ENCODE measurements at places on chromosomes 13 and 19.
A peak's percentile ranks its signal among the peaks of the same experiment; 100 is the strongest.

GRCh38 chr13:95571941-95572340, 19.4 kb downstream of the CLDN10 start:
- no peak for DNase-seq

DNA sequence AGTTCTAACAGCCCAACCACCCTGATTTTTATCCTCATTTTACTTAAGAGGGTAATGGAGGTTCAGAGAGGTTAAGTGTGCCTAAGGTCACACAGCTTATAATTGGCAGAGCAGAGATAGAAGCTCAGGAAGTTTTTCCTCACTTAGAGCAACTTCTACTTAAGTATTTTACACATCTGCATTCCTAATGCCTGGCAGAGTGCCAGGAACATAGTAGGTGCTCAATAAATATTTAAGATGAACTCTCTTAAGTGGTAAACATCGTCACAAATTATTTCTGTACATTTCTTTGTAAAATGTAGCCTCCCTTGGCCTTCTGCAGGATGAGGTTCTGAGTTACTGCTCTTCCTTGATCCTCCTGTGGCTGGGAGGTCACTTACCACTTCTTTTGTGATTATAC, 14.7 kb downstream of the FARP1 start:
- DNase-seq: no peak

DNA sequence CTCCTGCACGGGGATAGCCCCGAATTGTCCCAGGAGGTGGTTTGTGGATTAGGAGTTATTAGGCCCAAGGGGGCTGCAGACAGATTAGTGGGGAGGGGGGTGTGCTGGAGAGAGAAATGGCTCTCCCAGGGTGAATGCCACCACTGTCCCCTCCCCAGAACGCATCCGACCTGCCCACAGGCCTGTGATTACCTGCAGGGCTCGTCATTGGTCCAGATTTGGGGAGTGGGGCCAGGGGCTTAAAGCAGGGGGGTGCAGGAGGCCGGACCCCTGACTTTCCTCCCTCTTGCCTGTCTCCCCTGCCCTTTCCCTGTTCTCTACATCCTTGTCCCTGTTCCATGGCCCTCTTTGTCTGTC, 1.2 kb downstream of the NRTN start:
- no peak for DNase-seq

DNA sequence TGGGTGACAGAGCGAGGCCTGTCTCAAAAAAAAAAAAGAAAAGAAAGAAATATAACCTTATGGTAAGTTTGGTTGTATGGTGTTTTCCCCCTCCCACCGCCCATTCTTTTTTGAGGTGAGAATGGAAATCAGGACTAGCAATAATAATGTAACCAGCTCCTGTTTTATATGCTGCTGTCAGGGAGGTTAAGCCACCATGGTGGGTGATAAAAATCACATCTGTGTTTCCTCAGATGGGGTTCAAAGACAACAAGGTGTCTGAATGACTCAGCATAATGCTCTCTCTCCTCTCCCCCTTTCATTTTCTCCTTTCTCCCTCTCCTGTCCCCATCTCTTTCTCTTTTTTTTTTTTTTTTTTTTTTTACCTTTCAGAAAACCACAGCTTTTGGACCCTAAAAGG, 28.3 kb upstream of the GARRE1 start:
- DNase-seq: no peak

DNA sequence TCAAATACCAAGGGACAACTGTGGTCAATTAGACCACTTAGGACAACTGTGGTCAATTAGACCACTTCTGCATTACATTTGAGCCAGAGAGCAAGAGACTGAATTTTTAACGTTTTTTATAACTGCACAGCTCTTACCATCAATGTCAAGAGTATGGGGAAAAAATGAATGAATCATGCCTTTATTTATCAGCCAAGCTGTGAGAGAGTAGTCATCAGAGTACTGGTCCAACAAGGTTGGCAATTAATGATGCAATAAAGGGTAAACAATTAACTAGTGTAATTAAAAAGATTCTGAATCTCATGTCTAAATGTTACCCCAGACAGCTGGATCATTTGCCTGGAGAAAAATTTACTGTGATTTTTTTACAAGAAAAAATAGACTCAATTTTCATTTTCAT, 381.1 kb downstream of the LIG4 start:
- no peak for DNase-seq

GRCh38 chr19:3770136-3770999, 1.7 kb downstream of the RAX2 start:
- DNase-seq: no peak

DNA sequence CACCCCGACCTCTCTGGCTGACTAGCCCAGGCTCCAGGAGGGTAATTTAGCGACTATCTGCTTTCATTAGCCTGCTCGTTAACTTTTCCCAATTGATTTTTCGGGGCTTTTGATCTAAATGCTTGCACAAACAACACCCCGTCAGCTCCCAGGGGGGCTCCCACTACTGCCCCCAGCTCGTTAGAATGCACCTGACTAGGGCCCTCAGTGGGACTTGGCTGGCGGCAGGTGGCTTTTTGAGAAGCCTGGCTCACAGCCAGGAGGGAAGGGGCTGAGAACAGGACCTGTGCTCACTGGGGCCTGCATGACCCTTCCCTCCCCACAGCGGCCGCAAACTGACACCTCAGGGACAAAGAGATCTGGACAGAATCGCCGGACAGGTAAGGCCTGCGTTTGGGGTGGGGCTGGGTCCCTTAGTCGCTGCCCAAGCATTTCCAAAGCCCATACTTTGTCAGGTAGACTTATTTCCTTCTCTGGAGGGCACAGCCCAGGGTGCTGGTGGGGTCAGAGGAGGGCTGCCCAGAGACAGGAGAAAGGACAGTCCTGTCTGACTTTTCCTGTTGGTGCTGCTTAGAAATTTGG, 7.6 kb upstream of the CD79A start:
- DNase-seq: no peak

- no peak for DNase-seq
Measured at GRCh38 chr19:23118400-23118799, 1.6 kb downstream of the ZNF730 start.

GRCh38 chr13:75760131-75761021, 124.2 kb downstream of the LMO7 start:
- no peak for DNase-seq

- DNase-seq: no peak
Measured at GRCh38 chr19:31085125-31085524, 264.1 kb downstream of the TSHZ3 start.

DNA sequence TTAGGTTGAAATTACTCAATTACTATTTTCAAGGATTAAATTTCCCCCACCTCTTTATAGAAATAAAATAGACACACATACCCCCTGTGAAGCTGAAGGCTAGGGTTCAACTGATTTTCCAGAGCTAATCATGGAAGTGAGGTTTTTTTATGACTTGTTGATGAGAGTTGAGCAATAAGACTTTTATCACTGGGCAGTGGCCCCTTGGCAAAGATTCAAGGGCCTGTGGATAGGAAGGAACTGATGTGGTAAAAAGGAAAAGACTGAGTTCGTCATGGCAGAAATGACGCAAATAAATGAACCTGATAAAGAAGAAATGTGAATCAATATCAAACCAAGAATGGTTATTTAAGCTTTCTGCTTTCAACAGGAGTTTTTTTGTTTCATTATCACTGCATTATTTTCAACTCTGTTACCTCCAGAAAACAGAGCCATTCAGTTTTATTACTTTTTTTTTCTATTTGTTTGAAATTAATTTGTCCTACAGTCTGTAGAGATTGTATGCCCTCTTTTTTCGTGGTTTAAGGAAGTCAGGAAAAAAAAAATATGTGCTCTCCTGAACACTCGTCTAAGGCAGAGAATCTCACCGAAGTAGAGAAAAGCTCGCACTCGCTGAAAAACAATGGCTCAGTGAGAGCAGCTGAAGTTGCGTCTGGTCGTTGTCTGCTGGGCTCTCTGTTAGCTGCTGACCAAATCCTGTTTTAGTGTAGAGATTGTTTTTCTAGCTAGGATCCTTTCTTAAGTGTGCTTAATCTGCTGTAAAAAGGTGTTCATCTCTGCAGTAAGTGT, 38.9 kb downstream of the STOML3 start:
- no peak for DNase-seq

- no peak for DNase-seq
Measured at GRCh38 chr19:18090545-18091216, 3.9 kb upstream of the IL12RB1 start.

DNA sequence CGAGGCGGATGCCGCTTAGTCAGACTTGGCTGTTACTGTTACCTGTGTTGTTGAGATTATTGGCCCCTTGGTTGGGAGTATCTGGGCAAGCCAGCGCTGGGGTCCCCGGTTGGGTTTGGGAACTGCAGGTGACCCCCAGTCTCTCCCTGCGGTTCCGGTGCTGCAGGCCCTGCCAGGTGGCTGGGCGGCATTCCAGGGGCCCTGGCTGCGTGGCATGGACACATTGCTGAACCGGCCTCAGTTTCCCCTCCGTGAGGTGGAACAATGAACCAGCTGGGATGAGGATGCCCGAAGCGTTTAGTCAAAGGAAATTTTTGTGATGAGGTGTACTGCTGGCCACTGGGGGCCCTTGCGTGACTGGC, 538 bp downstream of the B3GNT3 start:
- DNase-seq: no peak

DNA sequence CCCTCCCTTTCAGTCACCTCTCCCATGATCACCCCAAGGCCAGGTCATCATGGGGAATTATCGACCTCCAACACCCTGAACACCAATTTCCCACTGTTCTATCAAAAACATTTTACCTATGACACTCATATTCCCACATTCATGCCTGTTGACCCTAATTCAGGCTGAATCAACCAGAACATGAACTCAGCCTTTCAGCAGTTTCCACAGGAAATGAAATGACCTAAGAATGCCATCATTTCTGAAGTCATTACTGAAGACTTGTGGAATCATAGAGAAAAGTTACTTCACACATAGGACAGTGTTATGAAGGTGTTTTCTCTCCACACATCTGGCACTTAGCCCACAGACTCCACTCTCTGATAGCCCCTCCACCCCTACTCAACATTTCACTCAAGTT, 29.9 kb upstream of the FAM124A start:
- no peak for DNase-seq

GRCh38 chr19:38812009-38812840, 520 bp downstream of the LGALS4 start:
- DNase-seq: no peak

GRCh38 chr13:71877256-71877653, 10.3 kb upstream of the DACH1 start:
- DNase-seq: no peak

GRCh38 chr13:80359414-80359777, 18.5 kb upstream of the SPRY2 start:
- no peak for DNase-seq

DNA sequence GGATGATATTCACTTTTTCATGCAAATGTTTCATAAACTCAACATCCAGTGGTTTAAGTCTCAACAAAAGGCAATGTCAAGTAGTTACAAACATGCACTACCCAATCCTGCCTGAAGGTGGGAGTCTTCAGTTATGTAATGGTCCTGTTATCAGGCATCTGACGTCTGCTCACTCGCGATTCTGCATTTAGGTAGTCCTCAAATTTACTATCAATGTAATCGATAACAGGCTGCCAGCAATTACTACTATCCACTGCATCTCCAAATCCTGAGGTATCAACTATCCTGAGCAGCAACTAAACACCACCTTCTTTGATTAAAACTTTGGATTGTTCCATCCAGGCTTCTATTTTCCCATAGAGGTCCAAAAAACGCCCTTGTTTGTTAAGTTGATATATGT, 51.2 kb downstream of the NLRP12 start:
- DNase-seq: peak; percentile 15

- no peak for DNase-seq
Measured at GRCh38 chr13:64397701-64398100, 2832.4 kb downstream of the PCDH9 start.

DNA sequence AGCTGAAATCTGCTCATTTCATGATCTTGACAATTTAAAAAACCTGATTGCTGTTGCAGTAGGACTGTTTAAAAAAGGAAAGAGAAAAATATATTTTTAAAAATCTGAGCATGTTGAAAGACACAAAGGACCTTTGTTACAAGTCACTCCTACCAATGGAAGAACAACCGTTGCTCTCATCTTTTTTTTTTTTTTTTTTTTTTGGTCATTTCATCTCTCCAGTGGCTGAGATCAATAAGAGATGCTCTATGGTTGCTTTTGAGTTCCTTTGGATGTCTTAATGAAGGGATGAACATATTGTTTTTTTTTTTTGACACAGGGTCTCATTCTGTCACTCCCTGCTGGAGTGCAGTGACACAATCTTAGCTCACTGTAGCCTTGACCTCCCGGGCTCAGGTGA, 29.2 kb downstream of the LRCH1 start:
- no peak for DNase-seq
